ENCODE measurements at places on chromosomes 11 and 22.

- no peak for DNase-seq
Measured at GRCh38 chr11:6258571-6259081, 1.0 kb upstream of the CCKBR start.

DNA sequence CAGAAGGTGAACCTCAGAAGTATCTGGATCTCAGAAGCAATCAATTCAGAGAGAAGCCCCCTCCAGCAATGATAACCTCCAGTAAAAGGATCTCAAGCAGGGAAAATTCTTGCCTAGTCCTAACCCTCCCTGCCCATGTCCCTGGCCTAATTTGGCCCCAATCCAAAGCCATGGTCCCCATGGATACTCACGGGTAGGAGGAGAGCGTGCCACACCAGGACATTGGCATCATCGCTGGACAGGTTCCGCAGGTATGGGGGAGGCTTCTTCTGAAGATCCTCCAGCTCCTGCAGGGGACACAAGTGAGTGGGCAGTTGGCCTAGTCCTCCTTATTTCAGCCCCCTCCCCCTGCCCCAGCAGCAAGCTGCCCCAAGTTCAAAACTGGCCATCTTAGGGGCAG is 7.3 kb downstream of the UBE2L6 start:
- DNase-seq = no peak

DNA sequence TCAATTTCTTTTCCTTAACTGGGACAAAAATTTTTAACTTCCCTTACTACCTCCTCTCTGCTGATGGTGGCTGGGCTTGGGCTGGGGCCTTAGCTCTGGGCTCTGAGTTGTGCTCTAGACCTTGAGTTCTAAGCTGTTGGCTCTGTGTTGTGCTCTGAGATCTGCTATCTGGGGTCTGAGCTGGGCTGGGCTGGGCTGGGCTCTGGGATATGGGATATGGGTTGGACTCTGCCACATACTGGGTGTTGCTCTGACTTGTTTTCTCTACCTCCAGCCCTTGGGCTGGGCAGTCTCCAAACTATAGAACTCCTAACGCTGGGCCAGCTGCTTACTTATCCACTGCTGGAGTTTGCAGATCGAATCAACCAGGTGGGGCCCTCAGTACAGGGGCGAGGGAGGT is 41.9 kb downstream of the DNHD1 start:
- no peak for DNase-seq

GRCh38 chr11:62923601-62924411 is 2.6 kb upstream of the CHRM1 start:
- DNase-seq = no peak

DNA sequence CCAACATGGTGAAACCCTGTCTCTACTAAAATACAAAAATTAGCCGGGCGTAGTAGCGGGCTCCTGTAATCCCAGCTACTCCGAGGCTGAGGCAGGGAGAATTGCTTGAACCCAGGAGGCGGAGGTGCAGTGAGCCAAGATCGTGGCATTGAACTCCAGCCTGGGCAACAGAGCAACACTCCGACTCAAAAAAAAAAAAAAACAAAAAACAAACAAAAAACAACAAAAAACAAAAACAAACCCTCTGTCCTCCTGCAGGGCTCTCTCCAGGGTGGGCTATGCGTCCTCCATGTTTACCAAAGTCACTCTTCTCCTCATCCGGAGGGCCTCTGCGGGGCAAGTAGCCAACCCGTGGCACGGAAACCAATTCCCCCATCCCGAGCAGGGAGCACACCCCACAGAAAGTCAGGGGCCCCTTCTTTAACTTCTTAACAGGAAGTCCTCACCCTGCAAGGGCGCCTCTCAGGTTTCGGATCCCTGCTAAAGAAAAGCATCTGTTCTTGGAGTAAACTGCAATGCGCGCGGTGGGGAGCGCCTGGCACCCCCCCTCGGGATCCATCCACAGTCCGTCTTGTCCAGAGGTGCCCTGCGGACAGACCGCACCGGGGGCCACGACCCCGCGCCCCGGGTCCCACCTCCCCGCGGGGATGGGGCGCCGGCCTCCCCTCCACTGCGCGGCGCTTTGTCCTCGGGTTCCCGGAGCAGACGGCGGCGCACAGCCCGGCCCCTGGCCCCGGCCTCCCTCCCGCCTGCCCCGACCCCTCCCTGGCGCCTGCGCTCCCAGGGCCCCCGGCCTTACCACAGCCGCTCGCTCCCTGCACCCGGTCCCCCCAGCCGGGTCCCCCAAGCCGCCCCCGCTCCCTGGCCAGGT is 712 bp downstream of the CERK start:
- DNase-seq = no peak

- no peak for DNase-seq
Measured at GRCh38 chr11:58637371-58637770, 14.9 kb downstream of the CNTF start.

GRCh38 chr11:73155102-73155501 is 13.0 kb upstream of the FCHSD2 start:
- no peak for DNase-seq

GRCh38 chr11:117468888-117469287 is 141.2 kb downstream of the CEP164 start:
- DNase-seq = no peak

Measured in HL-60 (cell line).